ENCODE measurements at places on chromosomes 6 and 20.

DNA sequence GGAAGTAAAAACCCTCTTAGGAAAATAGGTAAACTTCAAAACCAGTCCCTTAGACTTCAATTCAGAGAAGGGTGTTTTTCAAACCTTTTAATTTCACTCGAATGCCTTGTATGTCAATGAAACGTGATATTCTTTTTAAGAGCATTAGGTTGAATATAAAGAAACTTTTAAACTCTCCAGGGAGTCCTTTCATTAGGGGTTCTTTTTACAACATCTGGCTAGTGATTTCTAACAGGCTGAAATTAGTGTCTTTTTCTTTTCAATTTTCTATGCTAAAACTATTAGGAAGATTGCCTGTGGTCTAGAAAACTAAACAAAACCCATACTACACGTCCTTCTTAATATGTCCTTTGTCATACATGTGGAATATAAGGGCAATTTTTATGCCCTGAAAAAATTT, 569.7 kb upstream of the CITED2 start:
- no peak for DNase-seq

- no peak for DNase-seq
Observed at GRCh38 chr6:53730767-53731166, 64.0 kb upstream of the LRRC1 start.

DNA sequence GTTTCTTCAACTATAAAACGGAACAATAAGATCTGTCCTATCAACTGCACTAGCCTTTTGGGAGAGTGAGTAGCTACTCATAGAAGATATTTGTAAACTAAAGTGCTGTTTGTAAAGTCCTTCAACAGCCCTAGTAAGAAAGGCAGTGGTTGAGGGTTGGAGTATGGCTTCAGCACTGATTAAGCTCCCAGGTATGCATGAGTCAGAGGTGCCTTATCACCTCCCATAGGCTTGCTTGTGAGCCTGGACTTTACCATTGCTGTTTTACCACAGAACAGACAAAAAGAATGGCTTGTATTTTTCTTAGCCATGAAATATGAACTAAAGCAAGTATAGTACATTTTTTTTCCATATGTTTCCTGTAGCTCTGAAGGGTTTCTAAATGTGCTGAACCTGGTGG, 44.1 kb downstream of the SAMD3 start:
- peak; percentile 93 for DNase-seq

- no peak for DNase-seq
Observed at GRCh38 chr6:161259302-161259701, 14.6 kb downstream of the AGPAT4 start.

GRCh38 chr6:32972353-32973143, 4.2 kb downstream of the BRD2 start:
- no peak for DNase-seq

- no peak for DNase-seq
Observed at GRCh38 chr6:45432977-45433376, 55.2 kb upstream of the SUPT3H start.

GRCh38 chr6:14784596-14785492, 461.0 kb upstream of the JARID2 start:
- no peak for DNase-seq

- no peak for DNase-seq
Observed at GRCh38 chr20:48681201-48681872, 146.5 kb downstream of the PREX1 start.

- DNase-seq = no peak
Observed at GRCh38 chr6:170013815-170014214, 262.4 kb downstream of the ERMARD start.

DNA sequence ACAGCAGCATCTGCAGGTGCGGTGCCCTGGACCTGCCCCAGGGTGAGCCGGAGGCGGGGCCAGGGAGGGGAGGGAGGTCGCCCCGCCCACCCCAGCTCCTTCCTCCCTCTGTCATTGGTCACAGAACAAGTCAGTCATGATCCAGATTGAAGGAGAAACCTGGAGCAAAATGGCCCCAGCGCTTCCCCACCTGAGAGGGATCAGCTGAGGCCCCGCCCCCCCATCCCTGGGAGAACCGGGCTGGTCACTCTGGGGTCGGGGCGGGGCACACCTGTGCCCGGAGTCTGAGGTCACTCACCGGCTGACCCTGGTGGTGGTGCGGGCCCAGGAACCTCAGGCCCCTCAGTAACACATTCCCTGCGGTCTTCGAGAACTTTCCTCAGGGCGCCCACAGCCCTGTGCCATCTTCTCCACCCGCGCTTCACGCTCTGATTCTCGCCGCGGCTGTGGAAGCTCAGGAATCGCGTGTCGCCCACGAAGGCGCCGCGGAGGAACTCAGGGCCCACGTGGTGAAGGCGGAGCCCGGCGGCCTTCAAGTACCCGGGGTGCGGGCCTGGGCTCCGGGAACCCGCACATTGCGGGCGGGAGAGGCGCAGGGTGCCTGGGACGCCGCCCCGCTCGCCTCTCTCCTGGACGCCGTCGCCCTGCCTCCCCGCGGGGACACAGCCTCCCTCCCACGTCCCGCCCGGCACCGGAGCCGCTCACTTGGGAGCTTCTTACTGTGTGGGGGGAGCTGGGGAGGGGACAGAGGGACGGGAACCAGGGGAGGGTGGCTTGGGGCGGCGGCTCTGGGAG, 36.4 kb upstream of the HLA-C start:
- DNase-seq = no peak

- no peak for DNase-seq
Observed at GRCh38 chr6:165227644-165228329, 81.6 kb downstream of the C6orf118 start.

DNA sequence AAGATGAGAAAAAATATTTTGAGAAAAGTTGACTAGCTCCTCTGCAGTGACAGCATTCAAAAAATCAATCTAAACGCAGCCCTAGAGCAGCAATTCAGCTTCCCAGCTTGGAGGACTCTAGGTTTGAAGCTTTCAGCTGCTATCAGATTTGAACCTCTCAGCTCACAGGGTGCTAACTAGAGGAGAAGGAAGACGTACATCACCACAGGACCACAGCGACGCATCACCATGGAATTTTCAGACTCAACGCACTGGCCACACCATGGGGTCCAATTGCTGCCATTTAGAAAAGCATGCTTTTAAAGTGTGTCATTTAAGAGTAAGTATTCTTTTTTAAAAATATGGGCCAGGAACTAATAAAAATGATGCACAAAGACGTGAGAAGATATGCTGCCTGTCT, 45.0 kb upstream of the FUCA2 start:
- peak; percentile 83 for DNase-seq

- DNase-seq = no peak
Observed at GRCh38 chr20:16970776-16971175, 222.6 kb downstream of the OTOR start.

- DNase-seq = peak; percentile 53
Observed at GRCh38 chr6:110547266-110547964, 71.0 kb upstream of the SLC22A16 start.

GRCh38 chr20:21166801-21167200, 40.9 kb downstream of the KIZ start:
- DNase-seq = no peak

GRCh38 chr6:148598724-148599123, 148.1 kb upstream of the UST start:
- DNase-seq = no peak

DNA sequence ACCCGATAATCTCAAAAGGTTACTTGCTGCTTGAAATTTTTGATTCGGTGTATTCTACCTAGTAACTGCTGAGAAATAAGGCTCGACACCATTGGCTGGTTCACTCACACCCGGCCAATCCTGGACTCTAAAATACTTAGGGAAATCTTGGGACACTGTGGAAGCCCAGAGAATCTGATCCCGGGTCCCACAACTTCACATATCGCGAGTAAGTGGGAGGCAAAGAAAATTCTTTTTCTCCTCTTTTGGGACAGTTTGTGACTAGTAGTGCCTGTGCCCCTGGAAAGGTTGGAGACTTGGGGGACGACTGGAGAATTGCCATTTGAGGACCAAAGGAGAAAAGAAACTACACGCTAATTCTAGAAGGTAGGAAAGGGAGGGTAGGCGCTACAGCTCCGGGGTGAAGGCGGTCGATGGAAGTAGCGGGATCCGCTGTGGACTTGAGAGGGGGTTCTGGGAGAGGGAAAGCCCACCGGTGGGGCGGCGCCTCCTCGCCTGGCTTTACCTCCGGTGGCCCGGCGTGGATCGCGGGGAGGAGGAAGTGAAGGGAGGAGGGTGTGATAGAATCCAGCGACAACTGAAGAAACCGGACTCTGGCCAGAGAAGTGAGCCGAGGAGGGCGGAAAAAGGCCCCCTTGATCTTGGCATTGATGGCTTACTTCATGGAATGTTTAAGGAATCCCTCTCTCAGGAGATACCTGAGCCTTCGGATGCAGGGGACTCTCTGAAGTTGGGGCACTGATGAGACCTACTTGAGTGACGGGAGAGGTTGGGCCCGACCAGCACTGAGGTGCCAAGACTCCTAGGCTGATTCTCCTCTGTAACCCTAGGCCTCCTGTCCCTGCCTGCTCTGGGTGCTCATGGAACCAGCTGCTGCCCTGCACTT, 18.8 kb upstream of the BTN3A3 start:
- DNase-seq = peak; percentile 73

GRCh38 chr6:112591329-112591728, 244.2 kb downstream of the RFPL4B start:
- DNase-seq = no peak

- no peak for DNase-seq
Observed at GRCh38 chr6:111456208-111456607, 26.8 kb downstream of the REV3L start.

- no peak for DNase-seq
Observed at GRCh38 chr6:52504782-52505136, 72.1 kb downstream of the TRAM2 start.

DNA sequence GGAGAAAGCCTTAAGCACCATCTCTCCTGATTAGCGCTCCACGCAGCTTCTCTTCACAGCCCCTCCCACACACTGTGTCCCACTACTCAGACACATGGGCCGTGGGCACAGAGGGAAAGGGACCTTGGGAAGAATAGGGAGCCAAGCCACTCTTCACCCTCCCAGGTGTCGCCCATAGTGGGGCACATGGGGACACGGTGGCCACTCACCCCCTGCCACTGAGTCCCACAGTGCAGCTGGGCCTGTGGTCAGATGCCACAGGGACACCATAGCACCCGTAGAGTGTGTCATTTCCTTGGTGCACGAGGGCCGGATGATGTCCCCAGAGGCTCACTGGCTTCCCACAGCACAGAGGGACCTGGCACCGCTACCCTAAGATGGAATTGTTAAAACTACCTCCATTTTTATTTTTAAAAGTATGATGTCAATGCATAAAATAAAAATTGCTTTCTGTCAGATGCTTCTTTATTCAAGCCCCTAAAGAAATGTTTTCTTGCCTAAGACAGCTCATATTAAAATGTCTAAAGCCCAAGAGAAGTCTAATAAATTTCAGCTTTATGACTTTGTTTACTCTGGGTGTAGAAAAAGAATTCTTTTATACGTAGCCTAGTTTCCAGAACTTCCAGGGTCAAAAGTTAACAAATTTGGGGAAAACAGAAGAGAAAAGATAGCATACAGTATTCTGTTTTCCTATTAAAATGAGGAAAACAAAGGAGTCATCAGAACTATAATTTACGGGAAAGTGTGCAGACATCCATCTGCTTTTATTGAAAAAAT, 191.0 kb upstream of the SNX9 start:
- DNase-seq = no peak

DNA sequence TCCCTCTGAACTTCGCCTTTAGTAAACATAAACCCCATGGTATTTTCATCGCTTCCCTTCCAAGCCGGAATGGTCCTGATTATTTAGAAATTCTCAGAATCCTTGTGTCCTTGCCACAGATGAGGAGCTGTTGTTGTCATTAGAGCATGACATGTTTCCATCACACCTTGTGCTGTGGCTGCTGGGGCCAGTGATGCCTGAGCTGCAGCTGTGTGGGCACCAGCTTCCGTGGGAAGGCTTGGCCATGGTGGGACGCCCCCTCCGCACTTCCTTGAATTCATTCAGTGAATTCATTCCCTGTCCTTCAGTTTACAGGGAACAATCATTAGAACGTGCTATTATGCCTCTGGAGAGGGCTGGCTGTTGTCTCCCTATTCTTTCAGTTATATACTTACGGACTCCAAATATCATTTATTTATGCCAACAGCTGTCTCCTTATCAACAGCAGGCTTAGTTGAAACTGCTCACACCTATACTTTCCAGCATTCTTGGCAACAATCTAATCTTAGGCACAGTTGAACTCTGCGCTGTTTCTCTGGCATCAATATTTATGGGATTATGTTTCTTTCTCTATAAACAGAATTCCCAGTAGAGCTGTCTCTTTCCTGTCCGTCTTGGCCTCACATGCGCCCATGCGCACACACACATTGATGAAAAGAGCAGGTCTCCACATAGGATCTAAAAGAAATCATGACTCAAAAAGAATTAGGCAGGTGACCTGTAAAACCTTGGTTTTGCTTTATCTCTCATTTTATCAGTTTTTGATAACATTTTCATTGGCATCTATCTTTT, 9.0 kb downstream of the ADGRF1 start:
- DNase-seq = no peak

DNA sequence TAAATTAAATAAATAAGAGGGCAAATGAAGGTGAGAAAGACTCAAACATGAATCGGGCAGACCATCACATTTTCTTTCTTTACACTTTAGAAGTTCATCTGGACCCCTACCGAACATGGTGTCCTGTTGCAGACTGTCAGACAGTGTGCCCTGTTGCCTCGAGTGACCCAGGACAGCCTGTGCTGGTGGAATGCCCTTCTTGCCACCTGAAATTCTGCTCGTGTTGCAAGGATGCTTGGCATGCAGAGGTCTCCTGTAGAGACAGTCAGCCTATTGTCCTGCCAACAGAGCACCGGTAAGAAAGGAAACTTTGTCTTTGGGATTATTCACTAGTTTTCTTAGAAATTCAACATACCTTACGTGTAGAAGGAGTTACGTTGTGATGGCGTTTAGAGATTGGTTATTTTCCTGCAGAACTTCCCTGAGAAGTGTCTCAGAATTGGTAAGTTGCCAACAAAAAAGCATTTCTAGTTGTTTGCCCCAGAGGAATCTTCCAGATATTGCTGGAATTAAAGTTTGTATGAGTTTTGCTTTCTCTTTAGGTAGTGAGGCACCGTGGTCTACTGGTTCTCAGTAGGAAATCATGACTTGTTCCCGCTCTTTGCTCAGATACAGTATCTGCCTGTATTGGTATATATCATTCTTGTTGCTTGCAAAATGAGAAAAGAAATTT, 70.1 kb downstream of the RNF144B start:
- DNase-seq = no peak

DNA sequence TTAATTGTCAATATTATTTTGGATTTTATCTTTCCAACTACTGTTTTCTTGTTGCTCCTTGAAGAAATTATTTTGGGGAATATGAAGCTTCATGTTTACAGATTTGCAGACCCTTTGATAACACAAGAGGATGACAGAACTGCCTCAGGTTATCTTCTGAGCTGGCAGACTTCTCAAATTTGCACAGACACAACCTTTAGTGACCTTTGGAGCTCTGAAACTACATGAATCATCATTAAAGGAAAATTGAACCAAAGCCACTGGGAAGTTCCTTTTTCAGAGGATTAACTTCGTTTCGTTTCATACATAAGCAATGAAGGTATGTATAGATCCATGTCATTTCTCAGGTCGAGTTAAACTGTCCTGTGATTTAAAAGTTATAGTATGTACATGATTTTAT, 85.9 kb downstream of the FBXO5 start:
- no peak for DNase-seq

GRCh38 chr6:31582230-31582643, at the start of gene LTB:
TSS of gene LTB (minus strand) at chr6:31582424. CDS start at chr6:31582417, 7 bp downstream.
- no peak for DNase-seq

GRCh38 chr6:43807228-43808061, 37.4 kb downstream of the VEGFA start:
- no peak for DNase-seq

GRCh38 chr20:21106171-21107017, at the start of gene LINC00237:
TSS of gene LINC00237 (minus strand) at chr20:21106358.
- no peak for DNase-seq

GRCh38 chr6:92216717-92217116, 1202.6 kb downstream of the EPHA7 start:
- DNase-seq = no peak

GRCh38 chr6:167839343-167839742, 12.6 kb downstream of the AFDN start:
- no peak for DNase-seq

Data from non-pigmented ciliary epithelial cell (primary cell).